Cortex of kidney (tissue), 1 donor: ENCODE measurements at places on chromosomes 6 and 20.

DNA sequence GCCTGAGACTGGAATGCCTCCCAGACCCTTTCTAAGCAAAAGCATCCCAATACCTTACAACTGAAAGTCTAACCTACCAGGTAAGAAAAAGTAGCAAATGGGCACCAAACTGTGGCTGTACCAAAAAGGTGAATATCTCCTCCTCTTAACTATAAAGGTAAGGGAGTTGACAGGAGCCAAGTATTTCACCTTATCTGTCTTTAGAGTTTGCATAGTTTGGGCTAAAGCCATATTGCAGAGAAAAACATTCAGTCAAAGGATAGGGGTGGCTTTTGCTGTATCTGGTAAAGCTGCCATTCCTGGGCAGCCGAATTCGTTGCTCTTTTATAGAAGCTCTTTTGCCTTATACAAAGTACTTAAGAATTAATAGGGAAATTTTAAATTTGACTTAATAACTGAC, 38.1 kb downstream of the PHF3 start:
- DNase-seq: no peak

DNA sequence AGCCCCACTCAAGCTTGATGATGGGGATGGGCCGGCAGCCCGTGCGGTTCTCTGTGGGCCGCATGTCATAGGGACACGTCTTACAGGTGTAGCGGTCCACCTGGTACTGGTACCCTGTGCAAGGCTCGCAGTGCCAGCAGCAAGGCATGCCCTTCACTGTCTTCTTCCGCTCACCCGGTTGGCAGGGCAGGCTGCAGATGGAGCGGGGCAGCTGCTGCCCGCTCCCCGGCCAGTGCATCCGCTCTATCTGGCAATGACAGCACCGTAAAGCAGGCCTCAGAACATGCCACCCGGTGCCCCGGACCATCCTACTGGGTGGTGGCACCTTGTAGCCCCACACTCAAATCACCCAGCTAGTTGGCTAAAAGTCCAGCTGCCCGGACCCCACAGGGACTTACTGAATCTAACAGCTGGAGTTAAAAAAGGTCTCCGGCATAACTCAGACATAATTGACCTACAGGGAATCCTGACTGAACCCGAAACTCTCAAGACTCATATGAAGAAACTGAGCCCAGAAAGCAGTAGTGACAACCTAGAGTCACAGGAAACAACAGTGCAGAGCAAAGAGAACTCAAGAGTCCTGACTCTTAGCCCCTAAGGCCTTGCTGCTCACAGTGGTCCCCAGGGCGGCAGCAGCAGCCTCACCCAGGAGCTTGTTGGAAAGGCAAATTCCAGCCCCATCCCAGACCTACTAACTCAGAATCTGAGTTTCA, 109.4 kb downstream of the GRM4 start:
- no peak for DNase-seq

- no peak for DNase-seq
Observed at GRCh38 chr6:2554651-2555260, 196.0 kb downstream of the MYLK4 start.

DNA sequence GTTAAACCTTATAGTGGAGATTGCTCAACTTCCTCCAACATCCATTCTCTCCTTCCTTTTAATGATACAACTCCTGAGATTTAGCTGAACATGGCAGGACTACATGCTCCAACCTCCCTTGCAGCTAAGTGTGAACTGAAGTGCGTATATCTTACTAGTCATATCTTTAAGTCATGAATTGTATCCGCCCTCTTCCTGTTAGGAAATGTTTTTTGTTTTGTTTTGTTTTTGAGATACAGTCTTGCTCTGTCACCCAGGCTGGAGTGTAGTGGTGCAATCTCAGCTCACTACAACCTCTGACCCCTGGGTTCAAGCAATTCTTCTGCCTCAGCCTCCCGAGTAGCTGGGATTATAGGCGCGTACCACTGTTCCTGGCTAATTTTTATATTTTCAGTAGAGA, 8.8 kb upstream of the OSTM1 start:
- DNase-seq: no peak

DNA sequence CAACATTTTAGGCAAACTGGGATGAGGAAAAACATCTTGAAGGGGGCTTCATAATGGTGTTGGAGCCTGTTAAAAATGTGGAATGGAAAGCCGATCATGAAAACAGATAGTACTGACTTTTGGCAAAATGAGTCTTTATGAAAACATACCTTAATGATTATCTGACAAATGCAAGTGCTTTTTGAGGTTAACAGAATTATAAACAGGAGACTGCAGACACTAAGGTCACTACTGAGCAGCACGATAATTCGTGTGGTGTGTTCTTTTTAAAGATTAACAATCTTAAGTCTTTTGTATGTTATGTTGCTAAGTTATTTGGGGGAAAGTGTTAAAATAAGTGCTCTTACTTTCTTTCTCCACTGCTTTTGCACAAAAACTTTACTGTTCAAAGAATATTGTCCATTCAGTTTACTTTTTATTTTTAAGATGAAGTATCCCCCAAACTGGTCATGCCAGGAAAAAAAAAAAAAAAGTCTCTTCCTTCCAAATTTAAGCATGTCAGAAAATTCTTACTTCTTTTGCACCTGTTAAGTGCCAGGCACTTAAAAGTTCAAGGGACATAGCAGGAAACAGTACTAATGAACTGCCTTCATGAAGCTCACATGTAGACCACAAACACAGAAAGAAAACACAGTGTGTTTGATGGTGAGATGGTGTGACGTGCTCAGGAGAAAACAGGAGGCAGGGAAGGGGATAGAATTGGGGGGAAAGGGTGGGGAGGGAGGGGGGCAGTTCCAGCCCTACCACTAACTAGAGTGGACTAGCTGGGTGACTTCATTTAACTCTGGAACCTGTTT, 73.2 kb downstream of the CDYL start:
- DNase-seq: no peak

DNA sequence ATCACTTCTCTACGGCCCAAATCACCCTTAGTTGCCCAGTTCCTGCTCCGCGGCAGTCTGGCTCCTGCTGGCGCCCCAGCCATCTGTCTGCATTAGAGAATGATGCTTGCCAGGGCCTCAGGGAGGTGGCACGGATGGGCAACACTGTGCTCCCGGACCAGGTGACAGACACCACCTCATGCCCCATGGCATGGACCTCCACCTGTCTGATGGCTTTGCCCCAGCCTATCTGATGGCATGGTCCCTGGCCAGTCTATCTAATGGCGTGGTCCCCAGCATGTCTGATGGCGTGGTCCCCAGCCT, 18.8 kb upstream of the MRGBP start:
- DNase-seq: no peak

GRCh38 chr6:3654898-3655297, 96.6 kb downstream of the PXDC1 start:
- no peak for DNase-seq

- no peak for DNase-seq
Observed at GRCh38 chr6:79671600-79672266, 40.6 kb downstream of the SH3BGRL2 start.

GRCh38 chr6:152387091-152387490, 250.1 kb downstream of the SYNE1 start:
- DNase-seq: no peak

DNA sequence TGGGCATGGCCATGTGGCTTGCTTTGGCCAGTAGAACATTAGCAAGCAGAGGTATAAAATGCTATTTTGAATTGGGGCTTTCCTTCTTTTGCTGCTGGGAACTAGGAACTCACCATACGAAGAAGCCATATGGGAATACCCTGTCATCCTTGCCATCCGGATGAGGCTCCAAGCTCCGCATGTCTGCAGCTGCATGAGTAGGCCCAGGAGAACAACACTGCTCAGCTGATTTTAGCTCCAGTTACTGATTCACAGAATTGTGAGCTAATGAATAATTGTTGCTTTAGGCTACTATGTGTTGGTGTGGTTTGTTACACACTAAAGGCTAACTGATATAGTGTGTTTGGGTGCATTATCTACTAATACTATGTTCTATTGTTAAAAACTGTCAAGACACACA, 2.7 kb upstream of the PLCB4 start:
- DNase-seq: no peak

DNA sequence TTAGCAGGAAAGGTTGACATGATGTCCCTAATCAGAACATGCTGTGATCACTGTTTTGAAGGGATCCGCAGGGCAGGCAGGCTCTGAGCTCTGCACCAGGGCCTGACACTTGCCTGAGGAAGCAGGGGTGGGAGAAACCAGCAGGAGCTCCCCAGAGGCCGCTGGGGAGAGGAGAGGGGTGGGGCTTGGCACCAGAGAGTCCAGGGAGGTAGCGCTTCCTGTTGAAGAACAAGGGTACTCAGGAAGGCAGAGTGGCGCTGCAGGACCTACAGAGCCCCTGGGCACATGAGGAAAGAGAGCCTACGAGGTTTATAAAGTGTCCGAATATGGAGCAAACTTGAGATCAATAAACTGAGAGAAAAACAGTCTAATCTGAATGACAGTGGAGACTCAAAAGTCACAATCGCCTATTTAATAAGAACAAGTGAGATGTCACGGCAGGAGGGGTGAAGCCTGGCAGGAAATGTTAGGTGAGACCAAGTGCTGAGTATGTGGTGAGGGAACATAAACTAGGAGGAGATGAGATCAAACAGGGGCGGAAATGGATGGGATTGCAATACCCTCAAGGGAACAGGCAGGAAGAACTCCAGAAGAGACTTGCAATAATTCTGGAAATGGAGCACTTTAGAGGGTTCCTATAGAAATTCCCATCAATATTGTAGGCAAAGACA, 5.8 kb upstream of the TBXT start:
- DNase-seq: no peak

DNA sequence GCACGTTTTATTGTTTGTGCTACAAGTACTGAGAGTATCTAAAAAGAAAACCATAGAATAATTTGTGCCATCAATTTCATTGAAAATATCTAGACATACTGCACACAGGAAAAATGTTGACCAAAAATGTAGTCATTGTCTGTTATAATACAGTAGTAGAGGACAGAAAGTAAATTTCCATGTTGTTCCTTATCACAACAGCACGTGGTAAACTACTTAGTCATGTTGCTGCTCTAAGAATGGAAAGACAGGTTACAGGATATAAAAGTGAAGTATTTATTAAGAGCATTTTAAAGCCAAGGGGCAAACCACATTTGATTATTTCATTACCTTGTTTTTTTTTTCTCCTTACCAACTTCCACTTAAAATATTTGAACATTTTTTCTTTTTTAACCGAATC, 89.0 kb upstream of the CEP85L start:
- no peak for DNase-seq

DNA sequence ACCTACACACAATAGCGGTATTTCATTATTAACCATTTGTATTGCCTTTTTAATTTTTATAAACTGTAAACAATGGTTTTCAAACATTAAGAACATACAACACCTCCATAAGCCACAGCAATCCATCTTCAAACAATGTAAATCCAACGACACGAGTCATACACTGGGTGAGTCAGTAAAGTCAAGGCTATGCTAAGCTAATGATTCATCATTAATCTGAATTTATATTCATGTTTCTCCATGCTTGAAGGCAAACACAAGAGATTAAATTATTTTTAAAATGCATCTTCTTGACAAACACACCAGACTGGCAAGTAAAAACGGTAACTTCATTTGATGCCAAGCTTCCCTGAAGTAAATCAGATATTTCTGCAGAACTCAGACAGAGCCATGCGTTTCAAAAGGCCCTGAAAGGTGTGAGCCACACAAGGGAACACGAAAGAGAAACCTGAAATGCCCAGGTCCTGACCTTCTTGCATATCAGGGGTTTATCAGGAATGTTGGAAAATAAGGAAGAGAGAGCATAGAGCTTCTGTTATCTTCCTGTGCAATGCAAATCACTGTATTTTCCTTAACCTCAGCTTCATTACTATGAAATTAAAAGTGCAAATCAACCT, 162.5 kb downstream of the ALDH8A1 start:
- DNase-seq: no peak

- DNase-seq: no peak
Observed at GRCh38 chr20:43973671-43974450, 59.2 kb downstream of the TOX2 start.

- no peak for DNase-seq
Observed at GRCh38 chr20:51353491-51353890, 189.0 kb downstream of the NFATC2 start.

DNA sequence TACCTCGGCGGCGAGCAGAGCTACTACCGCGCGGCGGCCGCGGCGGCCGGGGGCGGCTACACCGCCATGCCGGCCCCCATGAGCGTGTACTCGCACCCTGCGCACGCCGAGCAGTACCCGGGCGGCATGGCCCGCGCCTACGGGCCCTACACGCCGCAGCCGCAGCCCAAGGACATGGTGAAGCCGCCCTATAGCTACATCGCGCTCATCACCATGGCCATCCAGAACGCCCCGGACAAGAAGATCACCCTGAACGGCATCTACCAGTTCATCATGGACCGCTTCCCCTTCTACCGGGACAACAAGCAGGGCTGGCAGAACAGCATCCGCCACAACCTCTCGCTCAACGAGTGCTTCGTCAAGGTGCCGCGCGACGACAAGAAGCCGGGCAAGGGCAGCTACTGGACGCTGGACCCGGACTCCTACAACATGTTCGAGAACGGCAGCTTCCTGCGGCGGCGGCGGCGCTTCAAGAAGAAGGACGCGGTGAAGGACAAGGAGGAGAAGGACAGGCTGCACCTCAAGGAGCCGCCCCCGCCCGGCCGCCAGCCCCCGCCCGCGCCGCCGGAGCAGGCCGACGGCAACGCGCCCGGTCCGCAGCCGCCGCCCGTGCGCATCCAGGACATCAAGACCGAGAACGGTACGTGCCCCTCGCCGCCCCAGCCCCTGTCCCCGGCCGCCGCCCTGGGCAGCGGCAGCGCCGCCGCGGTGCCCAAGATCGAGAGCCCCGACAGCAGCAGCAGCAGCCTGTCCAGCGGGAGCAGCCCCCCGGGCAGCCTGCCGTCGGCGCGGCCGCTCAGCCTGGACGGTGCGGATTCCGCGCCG, 994 bp downstream of the FOXC1 start:
- DNase-seq: no peak

DNA sequence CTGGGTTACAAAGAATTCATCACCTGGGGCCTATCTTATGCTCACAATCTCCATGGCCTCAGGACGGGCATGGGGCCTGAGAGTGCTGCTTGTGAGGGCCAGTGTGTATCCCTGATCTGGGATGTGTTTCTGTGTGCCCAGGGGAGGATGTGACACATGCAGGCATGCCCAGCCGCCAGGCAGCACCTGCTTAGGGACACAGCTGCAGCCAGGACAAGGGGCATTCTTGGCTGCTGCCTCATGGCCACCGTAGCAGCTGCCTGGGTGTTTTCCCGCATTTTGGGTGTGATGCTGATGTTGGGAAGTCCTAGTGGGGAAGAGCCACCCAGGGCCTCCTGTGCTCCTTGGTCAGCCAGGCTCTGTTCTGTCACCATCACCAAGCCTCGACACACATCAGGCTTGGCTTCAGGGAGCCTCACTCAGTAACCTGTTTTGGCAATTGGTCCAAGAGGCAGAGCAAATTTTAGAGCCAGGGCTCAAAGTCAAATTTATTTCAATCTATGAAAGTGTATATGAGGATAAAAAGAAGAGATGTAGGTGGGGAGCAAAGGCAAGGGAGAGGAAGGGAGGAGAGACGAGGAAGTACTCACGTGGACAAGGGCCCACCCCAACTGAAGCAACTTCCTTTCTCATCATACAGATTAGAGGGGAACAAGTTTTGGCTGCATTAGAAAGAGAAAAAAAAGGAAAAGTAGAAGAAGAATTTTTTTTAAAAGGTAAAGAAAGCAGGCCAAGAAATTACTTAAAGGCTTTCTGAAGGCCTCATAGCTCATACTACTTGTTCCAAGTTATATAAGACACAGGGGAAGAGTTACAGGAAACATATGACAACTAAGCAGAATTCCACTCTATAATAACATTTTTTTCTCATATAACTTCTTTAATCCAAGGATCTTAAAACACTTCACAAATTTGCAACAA, 269.9 kb upstream of the SUPT3H start:
- DNase-seq: no peak
